ENCODE measurements at places on chromosomes 3 and 15.

DNA sequence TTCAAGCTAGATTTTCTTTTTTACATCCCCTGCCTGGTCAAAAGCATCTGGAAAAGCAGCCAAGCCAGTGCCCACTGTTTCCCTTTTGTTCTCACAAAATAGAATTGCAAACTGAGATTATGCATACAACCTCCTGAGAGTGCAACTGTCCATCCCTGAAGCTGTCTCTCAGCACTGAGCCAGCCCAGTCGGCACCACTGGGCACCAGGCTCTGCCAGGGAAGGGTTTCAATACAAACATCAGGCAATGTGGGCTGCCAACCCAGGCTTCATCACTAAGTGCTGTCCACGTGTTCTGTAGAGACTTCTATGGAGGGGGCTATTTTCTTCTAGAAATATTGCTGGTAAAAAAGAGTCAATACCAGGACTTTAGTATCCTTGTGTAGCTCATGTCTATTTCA is 356.3 kb upstream of the TBL1XR1 start:
- DNase-seq, result no peak

- no peak for DNase-seq
These were observed 132.9 kb upstream of the ZBTB20 start for GRCh38 chr3:115279939-115280338.

DNA sequence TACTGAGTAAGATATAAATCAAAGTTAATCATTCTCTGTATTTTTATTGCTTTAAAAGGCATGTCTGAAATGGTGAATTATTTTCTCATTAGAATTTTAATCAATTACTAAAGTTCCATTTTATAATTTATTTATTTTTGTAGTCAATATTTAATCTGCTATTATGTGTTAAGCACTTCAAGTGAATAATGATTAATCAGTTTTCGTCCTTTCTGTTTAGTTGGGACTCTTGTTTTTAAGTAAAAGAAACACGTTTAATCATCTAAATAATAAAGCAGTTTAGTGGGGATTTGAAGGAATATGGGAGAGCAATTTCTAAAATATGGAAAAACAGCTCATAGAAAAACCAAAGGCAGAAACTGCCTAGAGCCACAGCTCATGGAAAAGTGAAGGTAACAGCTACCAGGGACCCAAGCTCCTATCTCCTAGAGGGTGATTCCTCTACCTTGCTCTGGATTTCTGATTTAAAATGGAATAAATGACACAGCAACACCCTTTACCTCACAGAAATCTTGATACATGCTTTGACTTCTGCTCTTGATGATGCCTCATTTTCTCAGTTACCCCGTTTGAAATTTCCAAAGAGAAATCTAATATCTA is 28.0 kb upstream of the SUCNR1 start:
- DNase-seq, result no peak

GRCh38 chr15:38455092-38455491 is 1.2 kb downstream of the FAM98B start:
- DNase-seq, result no peak

DNA sequence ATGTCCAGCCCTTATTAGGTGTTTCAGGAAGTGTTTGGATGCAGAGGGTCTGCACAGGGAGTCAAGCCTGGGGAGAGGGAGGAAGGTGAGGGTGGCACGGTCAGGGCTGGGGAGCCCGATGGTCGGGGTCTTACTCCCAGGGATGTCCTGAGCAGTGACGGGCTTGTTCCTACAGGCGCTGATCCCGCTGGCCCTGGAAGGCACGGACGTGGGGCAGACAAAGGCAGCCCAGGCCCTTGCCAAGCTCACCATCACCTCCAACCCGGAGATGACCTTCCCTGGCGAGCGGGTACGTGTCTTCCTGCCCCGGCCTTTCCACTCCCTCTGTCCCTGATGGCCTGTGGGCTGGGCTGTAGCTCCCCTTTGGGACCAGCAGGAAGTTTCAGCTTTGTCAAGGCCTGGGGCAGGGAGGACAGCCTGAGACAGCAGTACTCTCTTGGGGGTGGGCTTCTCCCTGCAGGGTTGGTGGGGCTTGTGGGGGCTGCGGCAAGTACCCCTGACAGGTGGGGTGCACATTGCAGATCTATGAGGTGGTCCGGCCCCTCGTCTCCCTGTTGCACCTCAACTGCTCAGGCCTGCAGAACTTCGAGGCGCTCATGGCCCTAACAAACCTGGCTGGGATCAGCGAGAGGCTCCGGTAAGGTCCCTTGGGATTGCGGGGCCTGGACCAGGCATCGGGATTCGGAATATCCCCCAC is 4.6 kb upstream of the RCCD1 start:
- DNase-seq, result no peak

GRCh38 chr3:64109438-64109837 is 86.1 kb upstream of the PSMD6 start:
- no peak for DNase-seq

GRCh38 chr3:147132168-147132567 is 274.2 kb downstream of the ZIC4 start:
- no peak for DNase-seq
